Myocyte (in vitro differentiated cells): ENCODE measurements at places on chromosomes 6 and 20. TPM values are rescaled to one million over a fixed set of nuclear protein-coding genes. Genes with fewer than 3 reads are reported as not detected.

DNA sequence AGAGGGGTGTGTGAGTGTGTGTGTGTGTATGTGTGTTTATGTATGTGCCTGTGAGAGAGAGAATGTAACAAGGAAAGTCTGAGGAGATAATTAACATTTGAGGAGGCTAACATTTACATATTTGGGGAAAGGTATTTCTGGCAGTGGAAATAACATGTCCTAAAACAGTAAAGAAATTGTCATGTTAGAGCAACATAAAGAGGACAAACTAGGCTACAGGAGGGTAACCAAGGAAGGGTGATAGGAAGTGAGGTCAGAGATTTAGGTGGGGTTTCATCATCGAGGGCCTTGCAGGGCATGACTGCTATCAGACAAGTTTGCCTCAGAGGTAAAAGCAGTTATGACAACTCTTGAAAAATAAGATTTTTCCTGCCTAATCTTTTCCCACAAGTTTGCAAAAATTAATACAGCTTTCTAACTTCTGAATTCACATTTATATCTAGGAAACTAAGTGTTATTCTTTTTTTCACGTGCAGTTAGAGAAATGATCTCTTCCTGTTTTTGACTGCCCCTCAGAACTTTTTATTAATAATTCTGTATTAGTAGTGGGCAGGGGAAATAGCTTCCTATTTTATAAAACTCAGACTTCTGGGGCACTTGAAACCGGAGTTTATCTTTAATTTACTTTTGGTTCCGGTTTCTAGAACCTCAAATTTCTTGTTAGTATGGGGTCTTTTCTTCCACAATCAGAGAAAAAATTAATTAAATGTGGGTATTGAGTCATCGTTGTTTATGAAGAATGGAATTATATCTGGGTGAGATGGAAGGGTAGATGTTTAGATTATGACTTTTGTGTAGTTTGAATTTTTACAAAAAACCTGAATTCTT lies 30.5 kb upstream of the RHAG start:
- DNase-seq = no peak

- DNase-seq = no peak
These were observed 129.8 kb downstream of the VEGFA start for GRCh38 chr6:43899830-43900229.

The GFOD1 gene
- total RNA-seq = 2.3 and 2.8 TPM in 2 replicates

The PHACTR1 gene
- 2.4 and 7.9 TPM in 2 replicates for total RNA-seq

- peak; percentile 50 for DNase-seq
These were observed 2.1 kb upstream of the TRERF1 start for GRCh38 chr6:42453654-42454427.

GRCh38 chr20:17504898-17505635 lies 26.1 kb downstream of the BFSP1 start:
- DNase-seq = peak; percentile 65

GRCh38 chr20:24802286-24802820 lies 146.7 kb upstream of the CST7 start:
- DNase-seq = no peak

DNA sequence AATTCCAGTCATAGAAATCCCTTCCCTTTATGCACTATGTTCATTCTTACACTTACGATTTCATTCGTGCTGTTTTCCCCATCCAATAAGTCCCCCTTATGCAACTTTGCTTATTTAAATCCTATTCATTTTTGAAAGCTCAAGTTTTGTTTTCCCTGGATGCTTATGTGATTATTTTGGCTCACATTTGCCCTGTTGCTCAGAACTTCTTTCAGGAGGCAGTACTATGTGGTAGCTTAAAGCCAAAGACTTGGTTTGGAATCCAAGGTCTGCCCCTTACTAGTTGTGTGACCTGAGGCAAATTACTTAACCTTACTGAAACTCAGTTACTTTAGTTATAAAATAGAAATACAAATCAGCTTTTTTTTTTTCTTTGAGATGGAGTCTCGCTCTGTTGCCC lies 59.6 kb downstream of the MOXD1 start:
- no peak for DNase-seq
